ENCODE measurements at places on chromosomes 16 and 17. TPM values are rescaled to one million over a fixed set of nuclear protein-coding genes. Genes with fewer than 3 reads are reported as not detected.

DNA sequence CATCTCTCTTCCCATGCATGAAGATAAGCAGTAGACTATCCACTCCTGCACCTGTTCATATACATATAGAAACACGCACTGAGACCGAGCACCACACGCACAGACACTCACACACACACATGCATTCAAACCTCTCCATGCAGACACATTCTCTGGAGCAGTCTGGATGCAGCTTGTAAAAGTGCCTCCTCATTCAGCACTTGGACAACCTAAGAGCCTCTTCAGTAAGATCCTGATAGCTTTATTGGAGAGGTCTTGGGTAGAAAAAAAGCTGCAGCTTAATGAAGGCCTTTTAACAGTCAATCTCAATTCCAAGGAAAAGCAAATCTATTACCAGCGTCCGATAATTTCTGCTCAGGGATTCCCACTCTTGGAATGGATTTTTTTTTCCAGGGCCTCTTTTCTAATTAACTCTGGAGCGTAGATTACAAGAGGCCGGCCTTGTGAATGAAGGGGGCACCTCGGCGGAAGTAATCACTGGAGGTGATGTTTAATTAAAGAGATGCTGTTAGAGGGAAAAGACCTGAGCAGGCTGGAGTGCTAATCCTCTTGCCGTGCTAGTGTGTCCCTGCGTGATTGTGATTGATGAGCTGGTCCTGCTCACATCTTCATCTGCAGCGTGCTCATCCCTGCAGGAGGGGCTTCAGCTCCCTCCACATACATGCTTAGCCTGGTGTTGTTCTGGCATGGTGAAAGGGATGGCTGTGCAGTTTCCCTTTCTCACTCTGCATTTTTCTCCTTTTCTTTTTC is 155.1 kb downstream of the RBFOX1 start:
- DNase-seq, result no peak

GRCh38 chr17:47708312-47708863 is 14.4 kb downstream of the TBKBP1 start:
- DNase-seq, result no peak

DNA sequence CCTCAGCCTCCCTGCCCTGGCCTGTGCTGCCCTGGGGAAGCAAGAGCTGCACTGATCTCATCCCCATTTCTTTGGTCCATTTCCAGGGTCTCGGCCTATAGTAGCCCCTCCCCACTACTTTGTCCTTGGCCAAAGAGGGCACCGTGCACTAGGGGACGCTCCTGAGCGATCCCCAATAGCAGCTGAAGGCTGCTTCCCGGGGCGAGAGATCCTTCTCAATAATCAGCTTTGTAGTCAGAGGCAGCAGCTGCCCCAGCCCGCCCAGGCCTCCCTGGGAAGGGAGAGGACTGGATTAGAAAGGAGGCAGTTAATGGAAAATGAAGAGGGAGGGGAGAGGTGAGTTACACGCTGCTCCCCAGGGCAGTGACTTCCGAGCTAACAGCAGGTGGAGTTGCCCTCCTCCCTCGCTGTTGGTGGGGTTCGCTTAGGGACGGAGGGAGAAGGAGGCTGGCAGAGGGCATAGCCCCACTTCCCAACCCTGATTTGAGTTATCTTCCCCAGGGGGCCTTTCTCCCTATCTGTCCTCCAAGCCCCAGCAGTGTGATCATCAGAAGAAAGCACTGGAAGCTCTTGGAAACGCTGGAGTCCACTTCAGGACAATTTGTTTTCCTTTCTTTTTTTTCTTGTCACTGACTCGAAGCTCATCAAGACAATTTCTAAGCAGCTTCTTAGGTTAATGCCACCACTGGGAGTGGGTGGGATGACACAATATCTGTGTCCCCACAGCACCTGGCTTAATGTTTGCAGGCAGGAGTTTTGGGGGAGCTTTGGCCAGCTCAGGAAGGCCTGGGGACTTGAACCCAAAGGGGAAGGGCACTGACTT is 2.6 kb downstream of the MXRA7 start:
- DNase-seq, result no peak

GPRC5C gene
- total RNA-seq, result 0.41 TPM

DNA sequence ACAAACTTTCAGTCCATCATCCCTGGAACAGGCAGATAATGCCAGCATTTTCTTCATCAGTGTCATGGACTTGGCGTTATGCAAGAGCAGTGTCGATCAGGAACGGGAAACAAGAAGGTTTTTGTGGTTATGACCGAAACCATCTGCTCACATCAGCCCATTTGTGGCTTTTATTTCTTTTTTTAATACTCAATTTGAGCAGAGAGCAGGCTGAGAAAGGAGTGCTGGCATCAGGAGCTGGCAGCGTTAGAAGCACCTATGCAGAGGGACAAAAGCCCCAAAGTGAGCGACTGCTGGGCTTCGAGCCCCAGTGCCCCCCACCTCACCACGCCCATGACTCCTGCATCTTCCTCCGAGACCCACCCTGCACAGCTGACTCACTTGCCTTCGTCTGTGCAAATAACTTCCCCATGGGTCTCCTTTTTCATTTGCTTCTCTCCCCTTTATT is 16.2 kb upstream of the CD300E start:
- peak; percentile 18 for DNase-seq

DNA sequence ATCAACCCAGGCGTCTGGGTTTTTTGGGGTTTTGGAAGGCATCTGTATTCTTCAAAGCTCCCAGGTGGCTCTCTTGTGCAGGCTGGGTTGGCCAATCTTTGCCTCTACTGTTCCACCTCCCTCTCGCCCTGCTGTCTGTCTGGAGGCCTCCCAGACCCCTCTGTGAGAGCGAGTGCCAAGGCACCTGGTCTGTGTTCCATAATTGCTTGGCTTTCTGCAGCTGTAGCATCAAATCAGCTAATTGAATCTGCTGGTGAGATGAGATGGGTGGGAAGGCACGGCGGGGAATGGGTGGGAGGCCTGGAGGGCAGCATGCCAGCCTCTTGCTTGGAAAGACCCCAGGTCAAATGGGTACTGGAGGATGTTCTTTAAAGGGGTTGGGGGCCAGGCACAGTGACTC is 52.5 kb upstream of the CLEC19A start:
- DNase-seq, result no peak

NAGS gene
- total RNA-seq, result 1.5 TPM

- no peak for DNase-seq
Measured at GRCh38 chr17:71110326-71110725, 941.0 kb downstream of the KCNJ2 start.

- no peak for DNase-seq
Measured at GRCh38 chr17:73068322-73069153, 23.9 kb downstream of the SLC39A11 start.

METRN gene
- total RNA-seq, result 16.0 TPM

- no peak for DNase-seq
Measured at GRCh38 chr17:60534010-60534555, 8.0 kb upstream of the APPBP2 start.

GRCh38 chr17:82094931-82095776 is 2.9 kb downstream of the FASN start:
- no peak for DNase-seq

PIMREG gene
- 16.9 TPM for total RNA-seq

DNA sequence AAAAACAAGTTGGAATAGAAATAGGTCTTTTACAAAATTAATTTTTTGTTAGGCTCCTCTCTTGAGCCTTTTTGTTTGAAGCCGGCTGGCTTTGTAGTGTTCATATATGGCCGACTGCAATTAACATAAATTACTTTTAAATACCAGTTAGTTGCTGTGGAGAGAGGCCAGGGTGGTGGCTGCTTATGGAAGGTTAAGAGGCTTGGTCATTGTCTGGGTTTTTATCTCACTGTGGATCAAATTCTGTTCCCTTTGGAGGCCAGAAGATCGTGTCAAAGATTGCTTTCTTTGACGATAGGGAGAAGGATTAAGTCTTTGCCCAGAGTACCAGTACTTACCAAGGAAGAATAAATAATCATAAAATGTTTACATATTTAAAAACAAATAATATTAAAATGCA is 39.9 kb downstream of the MSI2 start:
- DNase-seq, result no peak

GRCh38 chr16:66324815-66325515 is 41.5 kb upstream of the CDH5 start:
- peak; percentile 9 for DNase-seq

DNA sequence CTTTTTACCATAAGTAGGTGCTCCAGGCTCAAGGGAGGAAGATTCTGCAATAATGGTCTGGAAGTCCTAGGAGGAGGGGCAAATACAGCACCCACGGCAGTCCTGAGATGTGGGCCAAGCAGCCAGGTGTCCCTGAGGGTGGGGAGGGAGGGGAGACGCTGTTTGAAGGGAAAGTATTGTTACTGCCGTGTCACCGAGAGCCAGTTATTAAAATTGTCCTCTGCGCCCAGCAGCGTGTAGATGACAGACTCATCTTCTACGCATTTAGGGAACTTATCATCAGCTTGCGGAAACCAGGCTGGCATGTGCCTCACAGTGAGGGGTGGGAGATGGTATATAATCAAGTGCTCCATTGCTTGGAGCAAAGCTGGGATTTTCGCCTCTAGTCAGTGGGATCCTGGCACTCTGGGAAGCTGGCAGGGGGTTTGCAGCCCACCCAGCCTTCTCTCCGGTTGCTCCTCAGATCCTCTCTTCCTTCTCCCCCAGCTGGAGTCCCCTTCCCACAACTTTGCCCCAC is 104.6 kb downstream of the OR1D5 start:
- no peak for DNase-seq

DNA sequence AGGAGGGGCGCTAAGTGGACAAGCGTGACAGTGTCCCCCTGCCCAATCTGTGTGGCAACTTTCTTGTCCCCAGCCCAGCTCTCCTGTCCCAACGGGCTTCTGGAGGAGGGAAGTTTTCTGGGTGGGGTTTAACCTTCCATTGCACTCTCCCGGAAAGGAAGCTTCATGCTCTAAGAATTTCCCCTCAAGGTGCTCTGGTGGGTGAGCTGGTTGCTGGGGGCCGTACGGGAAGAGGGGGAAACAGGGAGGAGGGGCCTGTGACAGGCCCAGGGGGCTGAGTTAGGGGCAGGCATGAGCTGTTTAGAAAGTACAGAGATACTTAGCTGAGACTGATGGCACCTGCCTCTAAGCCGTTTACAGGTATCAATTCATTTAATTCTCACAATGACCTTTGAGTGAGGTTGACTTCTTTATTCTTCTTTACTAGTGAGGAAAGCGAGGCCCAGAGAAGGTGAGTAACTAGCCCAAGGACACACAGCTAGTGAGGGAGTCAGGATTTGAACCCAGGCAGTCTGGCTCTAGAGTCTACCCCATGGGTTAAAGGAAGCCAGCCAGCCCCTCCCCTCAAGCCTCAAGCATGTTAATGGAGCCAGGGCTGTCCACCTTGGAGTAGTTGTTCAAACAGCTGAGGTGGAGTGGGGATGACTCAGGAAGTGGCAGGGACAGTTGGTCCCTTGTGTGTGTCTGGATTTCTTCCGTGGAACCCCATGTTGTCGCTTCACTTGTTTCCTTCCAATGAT is 18.9 kb downstream of the ADGRG1 start:
- no peak for DNase-seq

- DNase-seq, result no peak
Measured at GRCh38 chr17:62705778-62706597, 78.5 kb downstream of the MRC2 start.

Measured in activated CD4-positive, alpha-beta memory T cell treated with anti-CD3 and anti-CD28 coated beads for 36 hours (primary cell).